ENCODE measurements at places on chromosomes 5 and 9. TPM values are rescaled to one million over a fixed set of nuclear protein-coding genes. Genes with fewer than 3 reads are reported as not detected.

The IFNA21 gene
- total RNA-seq, result not detected

DNA sequence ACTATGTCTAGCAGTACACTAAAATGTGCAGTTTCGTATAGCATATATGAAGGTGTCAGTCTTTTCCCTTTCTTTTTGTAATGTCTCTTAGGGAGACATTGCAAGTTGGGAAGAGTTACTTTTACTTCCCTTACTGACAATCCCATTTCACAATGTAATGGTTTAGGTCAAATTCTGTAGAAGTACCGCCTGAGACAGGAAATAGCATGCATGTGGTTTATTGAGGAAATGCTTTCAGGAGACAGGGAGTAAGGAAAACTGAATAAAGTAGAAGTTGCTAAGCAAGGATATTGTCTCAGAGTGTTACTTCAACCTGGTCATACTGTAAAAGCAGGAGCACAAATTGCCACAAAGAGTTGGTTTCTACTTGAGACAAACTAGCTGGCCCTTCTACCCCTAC lies 32.1 kb upstream of the MSANTD3 start:
- no peak for DNase-seq

The ACTBL2 gene
- total RNA-seq, result 0.10 TPM

The AQP3 gene
- 3.6 TPM for total RNA-seq

DNA sequence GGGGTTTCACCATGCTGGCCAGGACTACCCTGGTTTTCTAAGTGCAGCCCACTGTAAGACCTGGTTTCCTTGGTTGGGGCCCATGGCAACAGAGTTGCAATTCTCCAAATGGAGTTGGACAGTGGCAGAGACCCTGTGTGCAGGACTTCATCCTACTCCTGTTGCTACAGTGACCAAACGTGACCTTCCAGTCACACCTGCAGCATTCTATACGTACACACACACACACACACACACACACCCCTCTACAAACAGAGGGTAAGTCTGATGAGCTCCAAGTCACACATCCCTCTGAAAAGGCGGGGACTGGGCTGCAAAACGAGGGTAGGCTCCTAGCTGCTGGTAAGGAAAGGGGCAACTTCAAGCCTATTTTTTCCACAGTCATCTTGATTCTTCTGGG lies 23.6 kb downstream of the LHFPL2 start:
- DNase-seq, result no peak

DNA sequence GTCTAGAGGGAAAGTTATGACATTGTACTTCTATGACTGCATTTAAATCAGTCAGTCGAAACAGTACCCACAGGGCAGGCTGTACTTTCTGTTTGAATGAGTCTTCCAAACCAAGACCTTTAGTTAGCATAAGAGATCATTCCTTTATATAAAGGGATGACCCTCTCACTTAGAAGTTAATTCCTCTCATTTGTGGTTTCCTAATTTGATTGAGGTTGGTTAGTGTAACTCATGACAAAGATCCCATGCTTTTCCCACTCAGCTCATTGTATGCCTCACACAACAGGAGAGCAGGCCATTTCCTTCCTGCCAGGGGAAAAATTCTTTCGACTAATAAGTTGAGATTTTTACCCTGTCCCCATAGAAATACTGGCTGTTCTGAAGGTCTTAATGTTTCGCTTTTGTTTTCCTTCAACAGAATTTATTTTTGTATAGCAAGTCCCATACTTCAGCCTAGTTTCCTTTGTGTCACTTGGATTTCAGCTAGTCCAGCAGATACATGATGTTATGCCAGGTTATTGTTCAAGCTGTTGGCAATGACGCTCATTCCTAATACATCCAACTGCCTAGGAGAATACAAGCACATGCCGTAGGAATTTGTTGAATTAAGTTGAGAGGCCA lies 500.7 kb downstream of the SPATA31D1 start:
- no peak for DNase-seq

DNA sequence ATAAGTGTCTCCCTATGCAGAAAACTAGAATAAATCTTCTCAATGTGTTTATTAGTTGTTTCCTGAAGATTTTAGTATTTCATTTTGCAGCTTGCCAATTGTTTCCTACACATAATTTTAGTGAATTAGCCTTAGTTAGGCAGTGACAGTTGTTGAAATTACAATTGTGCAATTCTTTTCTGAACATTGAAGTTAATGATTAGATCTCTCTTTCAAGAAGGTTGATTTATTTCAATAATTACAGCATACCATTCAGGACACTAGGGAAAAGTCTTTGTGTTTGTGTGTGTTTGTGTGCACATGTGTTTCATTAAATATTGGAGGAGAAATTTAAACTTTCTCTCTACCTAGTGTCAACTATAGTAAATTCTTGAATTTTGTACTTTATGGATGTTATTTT lies 199.6 kb upstream of the MPDZ start:
- no peak for DNase-seq

The SLC25A48 gene
- total RNA-seq, result not detected

- no peak for DNase-seq
These were observed 694.5 kb upstream of the RIOK2 start for GRCh38 chr5:97877588-97877987.

The PIP5K1B gene
- total RNA-seq, result not detected

GRCh38 chr9:23820451-23821374 lies 5.3 kb downstream of the ELAVL2 start:
- peak; percentile 92 for DNase-seq

The TMOD1 gene
- 1.3 TPM for total RNA-seq

- no peak for DNase-seq
These were observed 555.0 kb downstream of the PRR16 start for GRCh38 chr5:121019106-121019505.

DNA sequence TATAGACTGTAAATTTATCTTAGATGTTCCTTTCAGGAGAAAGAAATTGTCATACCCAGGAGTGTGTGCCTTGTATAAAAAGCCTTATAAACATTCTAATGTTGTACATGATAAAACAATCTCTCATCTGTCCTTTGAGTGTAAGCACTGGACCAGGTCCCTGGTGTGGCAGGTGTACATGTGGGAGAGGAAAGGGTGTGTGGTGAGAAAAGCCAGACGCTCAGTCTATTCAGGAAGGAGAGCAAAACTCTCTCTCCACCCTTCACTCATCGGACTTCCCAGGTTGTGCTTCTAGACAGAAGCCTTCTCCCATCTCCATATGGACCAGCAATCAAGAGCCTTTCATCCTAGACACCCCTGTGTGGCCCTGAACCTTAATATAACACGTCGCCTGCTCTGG lies 154.2 kb downstream of the ESM1 start:
- DNase-seq, result no peak

GRCh38 chr5:131671409-131671808 lies 36.4 kb upstream of the RAPGEF6 start:
- no peak for DNase-seq

- DNase-seq, result no peak
These were observed 37.4 kb downstream of the TTLL11 start for GRCh38 chr9:122055701-122056100.

GRCh38 chr5:164713682-164714081 lies 1208.3 kb downstream of the MAT2B start:
- no peak for DNase-seq

- no peak for DNase-seq
These were observed 30.0 kb downstream of the OXCT1 start for GRCh38 chr5:41840251-41840650.
